ENCODE measurements at places on chromosomes 7 and 10.

DNA sequence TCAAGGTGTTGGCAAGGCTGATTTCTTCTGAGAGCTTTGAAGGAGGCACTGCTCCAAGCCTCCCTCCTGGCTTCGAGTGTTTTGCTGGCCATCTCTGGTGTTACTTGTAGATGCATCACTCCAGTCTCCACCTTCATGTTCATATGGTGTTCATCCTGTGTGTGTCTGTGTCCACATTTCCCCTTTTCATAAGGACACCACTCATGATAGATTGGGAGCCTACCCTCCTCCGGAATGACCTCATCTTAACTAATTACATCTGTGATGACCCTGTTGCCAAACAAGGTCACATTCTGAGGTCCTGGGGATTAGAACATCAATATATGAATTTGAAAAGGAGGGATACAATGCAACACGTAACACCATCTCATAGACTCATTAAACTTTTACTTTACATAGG, 119.0 kb downstream of the CREB5 start:
- no peak for DNase-seq

- DNase-seq, result no peak
These were observed 140.6 kb upstream of the HPS1 start for GRCh38 chr10:98587156-98587837.

DNA sequence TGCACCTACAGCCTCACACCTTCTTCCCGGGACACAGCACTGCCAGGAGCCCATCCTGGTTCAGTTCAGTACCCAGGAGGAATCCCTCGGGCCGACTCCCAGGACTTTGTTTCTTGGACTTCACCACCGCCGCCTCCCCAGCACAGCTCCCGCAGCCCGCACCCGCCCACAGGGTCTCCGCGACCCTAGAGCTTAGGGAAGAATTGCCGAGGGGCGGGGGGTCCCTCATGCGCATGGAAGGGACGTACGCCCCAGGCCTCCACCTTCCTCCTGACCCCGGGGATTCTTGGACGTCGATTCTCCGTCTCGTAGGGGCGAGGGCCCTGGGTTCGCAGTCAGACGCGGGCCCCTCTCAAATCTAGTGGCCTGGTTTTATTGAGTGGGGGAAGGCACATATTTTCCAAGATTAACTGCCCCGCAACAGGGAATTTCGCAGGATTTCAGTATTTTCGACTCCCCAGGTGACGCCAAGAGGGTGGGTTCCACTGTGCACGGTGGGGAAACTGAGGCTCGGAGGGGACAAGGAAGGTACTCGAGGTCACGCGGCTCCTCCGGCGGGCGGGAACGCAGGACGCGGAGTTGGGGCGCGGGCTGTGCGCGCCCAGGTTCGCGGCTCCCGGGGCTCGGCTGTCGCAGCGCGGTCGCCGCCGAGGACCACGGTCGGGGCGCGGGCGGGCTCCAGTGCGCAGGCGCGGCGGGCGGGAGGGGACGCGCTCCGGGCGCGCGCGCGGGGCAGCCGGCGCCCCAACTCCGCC, at the start of gene ADCY1:
Gene ADCY1, plus strand, starts transcription at position 708 of the 755 bp plus-strand sequence. CDS start 176 bp downstream, outside the sequence.
- no peak for DNase-seq

GRCh38 chr7:111750878-111751277, 188.6 kb upstream of the IMMP2L start:
- DNase-seq, result no peak

- DNase-seq, result no peak
These were observed 1039.7 kb downstream of the NRG3 start for GRCh38 chr10:82914655-82915136.

GRCh38 chr10:124660404-124661125, 83.6 kb downstream of the FAM53B start:
- no peak for DNase-seq

DNA sequence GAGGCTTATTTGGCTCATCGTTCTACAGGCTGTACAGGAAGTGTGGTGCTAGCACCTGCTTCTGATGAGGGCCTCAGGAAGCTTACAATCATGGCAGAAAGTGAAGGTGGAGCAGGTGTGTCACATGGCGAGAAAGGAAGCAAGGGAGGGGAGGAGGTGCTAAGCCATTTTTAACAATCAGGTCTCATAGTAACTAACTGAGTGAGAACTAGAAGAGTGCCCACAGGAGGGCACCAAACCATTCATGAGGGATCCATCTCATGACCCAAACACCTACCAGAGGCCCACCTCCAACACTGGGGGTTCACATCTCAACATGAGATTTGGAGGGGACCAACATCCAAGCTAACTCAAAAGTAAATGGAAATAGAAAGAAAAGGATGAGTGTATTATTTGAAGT, 78.1 kb downstream of the CXCL12 start:
- no peak for DNase-seq

DNA sequence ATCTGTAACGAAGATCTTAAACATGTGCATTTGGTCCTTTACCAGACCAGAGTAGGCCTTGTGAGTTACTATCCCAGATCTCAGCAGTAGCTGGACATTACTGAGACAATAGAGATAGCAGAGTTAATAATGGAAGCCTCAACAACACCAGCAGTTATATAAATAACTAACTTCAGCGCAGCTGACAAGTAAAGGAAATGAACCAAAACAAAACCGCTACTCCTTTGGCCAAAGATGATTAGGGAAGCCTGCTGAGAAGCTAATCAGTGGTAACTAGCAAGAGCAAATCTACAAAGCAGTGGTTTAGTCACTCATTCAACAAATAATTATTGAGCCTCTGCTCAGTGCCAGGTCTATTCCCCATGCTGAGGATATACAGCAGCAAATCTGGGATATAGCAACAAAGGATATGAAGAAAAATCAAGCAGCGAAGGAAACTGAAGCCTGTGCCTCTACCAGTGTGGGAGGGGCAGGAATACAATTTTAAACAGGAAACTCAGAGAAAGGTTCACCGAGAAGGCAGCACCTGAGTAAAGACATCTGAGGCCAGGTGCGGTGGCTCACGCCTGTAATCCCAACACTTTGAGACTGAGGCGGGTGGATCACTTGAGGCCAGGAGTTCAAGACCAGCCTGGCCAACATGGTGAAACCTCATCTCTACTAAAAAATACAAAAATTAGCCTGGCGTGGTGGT, 103.6 kb downstream of the ELMO1 start:
- no peak for DNase-seq

- no peak for DNase-seq
These were observed 217.3 kb downstream of the ZEB1 start for GRCh38 chr10:31536302-31536701.

GRCh38 chr10:4984971-4985594, 18.6 kb downstream of the AKR1C2 start:
- no peak for DNase-seq

DNA sequence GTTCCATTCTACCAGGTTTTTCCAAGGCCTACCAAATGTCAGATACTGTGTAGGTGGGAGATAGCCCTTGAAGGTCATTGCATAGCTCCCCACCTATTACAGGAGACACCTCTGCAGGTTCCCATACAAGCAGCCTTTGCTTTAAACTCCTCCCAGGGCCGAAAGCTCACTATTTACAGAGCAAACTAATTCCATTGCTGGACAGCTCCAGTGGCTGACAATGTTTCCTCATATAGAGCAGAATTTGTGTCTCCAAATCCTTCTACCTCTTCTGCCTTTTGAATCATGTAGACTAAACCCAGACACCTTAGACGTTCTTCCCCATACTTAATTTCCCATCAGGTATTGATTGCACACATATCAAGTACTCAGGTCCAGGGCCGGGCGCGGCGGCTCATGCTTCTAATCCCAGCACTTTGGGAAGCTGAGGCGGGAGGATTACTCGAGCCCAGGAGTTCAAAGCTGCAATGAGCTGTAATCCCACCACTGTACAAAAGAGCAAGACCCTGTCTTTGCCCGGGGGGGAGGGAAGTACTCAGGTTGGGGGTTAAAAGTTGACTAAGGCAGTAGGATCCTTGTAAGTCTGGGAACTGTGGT, 2.1 kb downstream of the CNNM1 start:
- DNase-seq, result no peak

GRCh38 chr7:14859267-14859666, 43.3 kb downstream of the DGKB start:
- DNase-seq, result no peak

DNA sequence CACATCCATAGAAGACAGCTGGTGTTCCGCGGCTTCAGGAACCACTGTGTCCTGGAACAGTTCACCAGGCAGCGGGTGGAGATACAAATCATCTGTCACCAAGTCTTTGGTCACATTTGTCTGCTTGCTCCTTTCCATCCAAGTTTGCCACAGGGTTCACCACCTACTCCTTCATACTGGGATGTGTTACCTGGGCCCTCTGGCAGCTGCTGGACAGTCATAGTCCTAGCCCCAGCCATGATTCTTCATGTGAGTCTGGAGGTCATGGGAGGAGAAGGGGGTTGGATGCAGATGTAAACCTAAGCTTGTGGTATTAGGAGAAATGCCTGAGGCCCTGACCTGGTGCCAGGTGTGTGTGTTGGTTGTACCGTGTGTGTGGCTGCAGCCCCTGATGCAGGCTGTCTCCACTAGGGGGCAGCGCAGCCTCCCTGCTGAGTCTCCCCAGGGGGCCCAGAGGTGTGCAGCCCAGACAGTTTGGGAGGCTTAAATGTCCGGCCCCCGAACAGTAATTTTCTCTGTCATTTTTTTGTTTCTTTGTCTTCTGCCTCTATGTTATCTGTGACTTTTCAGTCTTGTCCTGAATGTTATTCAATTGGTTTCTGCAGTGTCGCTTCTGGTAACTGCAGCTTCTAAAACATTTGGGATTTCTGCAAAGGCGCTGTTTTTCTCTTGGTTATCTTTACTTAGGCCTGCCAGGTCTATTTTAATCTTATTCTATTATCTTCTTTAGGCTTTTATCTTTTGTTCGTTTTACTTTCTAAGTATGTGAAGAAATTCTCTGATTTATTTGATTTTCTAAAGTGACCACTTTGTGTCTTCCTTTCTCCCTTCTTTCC, 14.8 kb downstream of the NPS start:
- peak; percentile 30 for DNase-seq

DNA sequence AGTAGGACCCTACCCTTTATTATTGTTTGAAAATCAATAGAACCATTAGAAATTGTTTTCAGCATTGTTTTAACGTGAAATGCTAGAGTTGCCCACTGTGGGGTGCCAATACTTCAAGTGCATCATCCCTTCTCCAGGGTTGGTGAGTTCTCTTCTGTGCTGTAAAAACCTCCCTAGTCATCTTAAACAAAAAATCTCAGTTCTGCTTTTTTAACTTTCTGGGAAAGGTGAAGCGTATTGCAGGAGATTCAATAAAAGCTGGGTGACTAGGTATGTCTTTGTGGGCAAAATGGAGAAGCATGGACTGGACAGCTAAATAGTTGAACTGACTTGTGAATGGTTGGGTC, 699.1 kb downstream of the SUGCT start:
- no peak for DNase-seq

DNA sequence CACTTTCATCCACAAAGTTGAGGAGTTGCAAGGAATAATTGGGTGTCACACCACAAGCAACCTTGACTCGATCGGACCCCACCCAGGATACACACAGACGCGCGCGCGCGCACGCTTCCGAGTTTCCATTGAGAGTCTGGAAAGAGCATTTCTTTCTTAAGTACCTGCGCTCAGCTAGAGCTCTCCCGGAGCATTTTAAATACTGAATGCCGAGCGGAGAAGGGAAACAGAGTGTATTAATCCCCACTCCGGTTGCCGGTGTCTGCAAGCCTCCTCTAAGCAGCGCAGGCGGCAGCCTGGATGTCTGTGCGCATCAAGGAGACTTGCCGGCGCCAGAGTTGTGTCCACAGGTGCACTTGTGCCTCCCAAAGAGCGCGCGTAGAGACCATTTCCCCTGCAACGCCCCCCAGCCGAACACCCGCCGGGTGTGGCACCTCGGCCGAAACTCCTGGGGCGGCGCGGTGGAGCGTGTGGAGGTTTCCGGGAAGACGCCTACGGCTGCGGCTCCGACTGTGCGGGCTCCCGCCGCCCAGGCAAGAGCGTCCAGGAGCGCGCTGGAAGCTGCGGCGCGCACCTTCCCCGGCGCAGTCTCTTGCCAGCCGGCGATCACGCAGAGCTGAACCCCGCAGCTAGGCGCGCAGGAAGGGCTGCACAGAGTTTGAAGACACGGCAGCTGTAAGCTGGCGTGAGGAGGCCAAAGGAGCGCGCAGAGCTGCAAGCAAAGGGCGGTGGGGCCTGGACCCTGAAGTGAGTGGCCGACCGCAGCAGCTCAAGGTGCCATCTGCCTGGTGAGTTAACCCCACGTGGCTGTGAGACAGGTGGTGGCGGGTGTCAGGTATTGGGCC, 1.1 kb upstream of the FEZF1 start:
- no peak for DNase-seq

DNA sequence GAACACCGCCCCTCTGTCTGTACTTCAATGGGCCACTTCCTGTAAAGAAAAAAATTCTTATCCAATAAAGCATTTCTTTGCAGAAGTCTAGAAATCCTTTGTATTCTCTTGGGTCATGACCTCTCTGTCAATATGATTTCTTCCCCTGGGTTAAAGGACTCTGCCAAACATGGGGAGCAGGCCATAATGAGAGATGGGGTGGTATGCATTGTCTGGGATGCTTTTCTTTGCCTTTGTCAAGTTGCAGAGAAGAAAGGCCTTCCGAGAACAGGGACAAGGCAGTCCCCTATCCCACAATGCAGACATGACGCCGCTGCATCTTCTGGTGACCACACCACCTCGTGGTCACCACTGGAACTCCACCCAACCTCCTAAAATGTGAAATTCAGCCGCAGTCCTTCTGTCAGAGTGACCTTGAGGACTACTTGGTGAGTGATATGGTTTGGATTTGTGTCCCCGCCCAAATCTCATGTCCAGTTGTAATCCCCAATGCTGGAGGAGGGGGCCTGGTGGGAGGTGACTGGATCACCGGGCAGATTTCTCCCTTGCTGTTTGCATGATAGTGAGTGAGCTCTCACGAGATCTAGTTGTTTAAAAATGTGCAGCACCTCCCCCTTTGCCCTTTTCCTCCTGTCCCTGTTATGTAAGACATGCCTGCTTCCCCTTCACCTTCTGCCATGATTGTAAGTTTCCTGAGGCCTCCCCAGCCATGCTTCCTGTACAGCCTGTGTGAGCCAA, 15.2 kb upstream of the FRMPD2 start:
- DNase-seq, result peak; percentile 40

DNA sequence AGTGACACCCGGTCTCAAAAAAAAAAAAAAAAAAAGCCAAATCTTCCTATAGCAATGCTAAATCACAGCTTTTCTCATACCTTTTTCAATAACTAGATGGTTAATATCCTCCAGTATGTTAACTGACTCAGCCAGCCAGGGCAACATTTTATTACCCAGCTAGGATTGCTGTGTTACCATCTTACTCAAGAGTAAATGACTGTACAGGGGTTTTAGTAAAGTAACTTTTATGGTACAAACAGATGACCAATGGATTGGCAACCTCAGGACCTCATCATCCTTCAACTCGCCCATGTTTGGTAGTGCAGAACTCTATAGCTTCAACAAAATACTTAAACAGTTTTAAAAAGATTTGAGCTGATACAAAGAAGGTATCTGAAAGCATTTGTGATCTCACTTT, 59.5 kb downstream of the HBP1 start:
- no peak for DNase-seq

- no peak for DNase-seq
These were observed 2.0 kb upstream of the ARPC1B start for GRCh38 chr7:99372275-99373090.

GRCh38 chr7:150307904-150308303, 15.3 kb upstream of the LRRC61 start:
- DNase-seq, result no peak

GRCh38 chr10:125217990-125218675, 57.8 kb upstream of the CTBP2 start:
- no peak for DNase-seq

Data from stimulated activated CD4-positive, alpha-beta T cell treated with anti-CD3 and anti-CD28 coated beads, Interleukin-1b, Interleukin-23, amount 100 ng/mL, for 4 hours (primary cell).